ENCODE measurements at places on chromosomes 7 and 10.

DNA sequence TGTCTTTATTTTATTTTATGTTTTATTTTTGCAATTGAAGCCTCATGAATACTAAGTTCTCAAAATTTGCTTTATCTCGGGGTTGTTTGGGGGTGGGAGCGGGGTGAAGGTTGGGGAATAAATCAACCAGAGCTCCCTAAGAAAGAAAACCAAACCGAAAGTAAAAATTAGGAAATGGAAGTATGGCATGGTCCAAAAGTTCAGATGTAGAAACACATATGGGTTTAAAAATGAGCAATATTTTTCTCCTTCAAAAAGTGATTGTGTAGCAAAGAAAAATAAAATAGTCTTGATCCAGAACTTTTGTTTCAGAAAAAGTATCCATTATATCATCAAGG lies 177.4 kb upstream of the PLXDC2 start:
- no peak for DNase-seq

DNA sequence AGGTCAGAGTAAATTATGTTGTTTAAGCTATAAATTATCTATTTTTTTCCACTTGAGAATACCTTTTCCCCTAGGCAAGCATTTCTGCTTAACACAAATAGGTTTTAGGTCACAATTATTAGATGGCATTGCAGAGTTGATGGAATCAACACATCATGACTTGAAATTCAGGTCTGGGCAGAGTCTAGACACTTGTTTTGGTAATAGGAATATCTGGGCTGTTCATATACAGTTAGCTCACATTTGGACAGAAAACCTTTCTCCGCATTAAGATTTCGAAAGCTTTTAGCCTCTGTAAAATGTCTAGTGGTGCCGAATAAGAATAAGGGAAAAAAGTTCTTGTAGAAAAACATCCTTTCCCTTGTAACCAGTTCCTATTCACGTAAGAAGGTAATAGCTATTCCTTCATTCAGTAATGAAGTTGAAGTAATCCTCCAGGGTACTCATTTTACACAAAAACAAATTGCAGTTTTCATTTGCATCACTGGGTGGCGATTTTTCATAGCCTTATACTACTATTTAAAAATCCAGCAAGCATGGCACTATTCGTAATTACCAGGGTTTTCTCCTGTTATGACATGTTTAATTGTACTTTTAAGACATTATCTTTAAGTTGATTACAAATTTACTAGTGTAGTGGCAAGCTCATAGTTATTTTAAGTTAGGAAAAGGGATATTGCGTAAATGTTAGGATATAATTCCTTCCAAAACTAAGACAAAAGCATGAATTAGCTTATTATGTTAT lies 37.0 kb downstream of the RPA3 start:
- no peak for DNase-seq

GRCh38 chr10:32795598-32796183 lies 162.3 kb downstream of the ITGB1 start:
- DNase-seq: no peak

DNA sequence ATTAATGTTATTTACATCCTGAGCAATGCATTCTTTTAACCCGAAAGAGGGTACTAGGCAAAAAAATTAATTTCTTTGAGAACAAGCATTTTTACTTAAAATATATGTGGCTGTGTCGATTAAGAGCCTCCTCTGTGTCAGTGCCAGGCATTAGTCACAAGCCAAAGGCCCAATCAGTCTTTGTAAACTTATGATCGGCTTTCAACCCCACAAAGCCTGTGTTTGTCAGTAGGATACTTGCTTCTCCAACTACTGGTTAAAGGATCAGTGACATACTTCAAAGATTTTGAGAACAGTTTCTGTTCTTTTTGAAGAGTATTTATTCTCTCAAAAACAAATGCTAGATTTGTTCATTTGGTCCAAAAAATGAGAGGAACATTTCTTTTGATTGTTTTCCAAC lies 159.3 kb downstream of the NRCAM start:
- DNase-seq: no peak

DNA sequence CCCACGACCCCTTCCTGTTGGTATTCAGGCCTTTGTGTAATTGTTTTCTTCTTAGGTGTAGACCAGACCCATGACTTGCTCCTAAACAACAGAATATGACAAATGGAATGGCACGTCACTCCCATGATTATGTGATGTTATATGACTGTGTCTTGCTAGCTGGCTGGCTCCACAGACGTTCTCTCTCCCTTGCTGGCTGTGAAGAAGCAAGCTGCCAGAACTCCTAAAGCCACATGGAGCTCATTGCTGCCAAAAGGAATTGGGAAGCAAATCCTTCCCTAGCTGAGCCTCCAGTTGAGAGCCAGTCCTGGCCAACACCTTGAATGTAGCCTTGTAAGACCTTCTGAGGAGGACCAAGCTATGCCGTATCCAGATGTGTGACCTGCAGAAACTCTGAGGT lies 74.2 kb downstream of the RAB18 start:
- no peak for DNase-seq

DNA sequence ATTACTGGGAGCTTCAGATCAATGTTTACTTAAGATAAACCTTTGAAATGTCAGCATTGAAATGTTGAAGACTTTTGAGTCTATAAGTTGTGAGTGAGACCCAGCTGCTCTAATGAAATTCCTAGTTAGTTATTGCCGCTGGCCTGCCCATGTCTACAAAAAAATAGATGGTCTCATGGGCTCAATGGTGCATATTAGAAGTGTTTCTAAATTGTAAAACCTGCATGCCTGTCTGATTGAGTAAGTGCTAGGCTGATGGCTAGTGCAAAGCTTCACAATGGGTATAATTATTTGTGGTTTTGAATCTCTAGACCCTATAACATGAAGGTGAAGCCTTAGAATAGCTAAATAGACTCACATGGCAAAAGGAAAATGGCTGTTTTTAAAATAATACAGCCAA lies 234.5 kb downstream of the SORCS3 start:
- no peak for DNase-seq

GRCh38 chr10:78004215-78005026 lies 24.9 kb downstream of the POLR3A start:
- no peak for DNase-seq
